Activated CD8-positive, alpha-beta memory T cell treated with anti-CD3 and anti-CD28 coated beads for 24 hours (primary cell): ENCODE measurements at places on chromosomes 2 and 18.

GRCh38 chr2:33433279-33434235, 42.9 kb upstream of the RASGRP3 start:
- DNase-seq, result no peak

DNA sequence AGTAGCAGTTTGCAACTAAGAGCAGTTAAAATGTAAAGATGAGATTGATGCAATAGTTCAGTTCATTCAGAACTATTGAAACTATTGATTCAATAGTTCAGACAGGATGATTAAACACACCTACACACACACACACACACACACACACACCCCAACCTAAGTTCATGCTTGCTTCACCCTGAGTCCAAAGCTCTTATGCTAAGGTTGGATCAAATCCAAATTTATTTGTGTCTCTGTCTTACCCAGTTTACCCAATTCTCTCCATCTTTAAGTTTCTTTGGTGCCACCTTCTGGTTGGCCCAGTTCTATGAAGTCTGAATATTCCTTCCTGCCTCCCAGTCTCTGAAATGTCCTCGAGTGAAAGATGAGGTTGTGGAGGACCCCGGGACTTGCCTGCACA, 5.1 kb downstream of the SERPINB8 start:
- DNase-seq, result no peak

- DNase-seq, result no peak
Measured at GRCh38 chr2:85410584-85411404, 628 bp upstream of the CAPG start.

DNA sequence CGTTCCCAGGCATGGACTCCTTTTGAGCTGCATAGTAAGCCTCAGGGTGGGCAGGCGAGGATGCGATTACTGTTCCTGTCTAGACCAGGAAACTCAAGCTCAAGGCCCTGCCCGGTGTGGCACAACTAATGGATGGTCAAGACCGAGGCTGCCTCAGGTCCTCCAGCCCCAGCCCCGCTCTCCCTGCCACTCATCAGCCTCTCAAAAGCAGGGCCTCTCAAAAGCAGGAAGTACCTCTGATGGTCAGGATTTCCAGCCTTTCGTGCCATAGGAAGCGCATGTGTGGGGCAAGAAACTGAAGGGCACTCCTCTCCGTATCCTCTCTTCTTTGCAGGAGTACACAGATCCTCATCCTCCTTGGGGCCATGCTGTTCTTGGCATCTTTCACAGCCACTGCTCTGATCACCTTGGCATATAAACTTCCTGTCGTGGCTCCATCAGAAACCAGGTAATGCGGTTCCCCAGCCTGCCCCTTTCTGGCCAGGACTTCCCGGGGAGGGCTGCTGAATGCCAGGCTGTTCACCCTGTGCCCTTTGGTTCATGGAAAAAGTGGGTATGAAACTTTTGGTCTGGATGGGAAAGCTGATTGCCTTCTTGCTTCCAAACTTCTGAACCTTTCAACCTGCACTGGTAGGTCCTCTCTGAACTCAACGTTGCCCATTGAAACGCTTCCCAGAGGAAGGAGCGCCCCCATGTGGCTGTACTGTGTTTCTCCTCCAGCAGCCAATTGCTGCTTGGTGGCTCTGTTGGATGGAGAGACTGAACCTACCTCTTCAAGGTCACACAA, 82.8 kb upstream of the SEC11C start:
- DNase-seq, result peak; percentile 70

- DNase-seq, result no peak
Measured at GRCh38 chr2:101256316-101256715, 3.6 kb downstream of the CNOT11 start.

GRCh38 chr2:129061069-129061768, 742.6 kb upstream of the HS6ST1 start:
- no peak for DNase-seq

DNA sequence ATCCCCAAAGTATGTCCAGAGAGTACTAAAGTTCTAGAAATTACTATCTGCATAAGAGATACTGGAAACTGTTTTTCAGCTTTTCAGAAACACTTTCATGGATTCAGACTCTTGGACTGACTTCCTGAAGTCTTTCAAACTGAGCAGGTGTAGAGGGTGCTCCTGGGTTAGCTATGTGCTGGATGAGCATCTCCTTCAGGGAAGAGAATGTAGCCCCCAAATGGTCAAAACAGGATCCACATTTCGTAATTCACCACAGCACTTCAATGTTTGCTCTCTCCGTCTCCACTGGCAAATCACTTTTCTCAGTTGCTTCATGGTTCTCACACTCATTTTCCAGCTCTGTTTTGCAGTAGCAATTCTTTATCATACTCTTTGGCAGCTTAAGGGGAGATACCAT, 23.2 kb upstream of the SATB2 start:
- no peak for DNase-seq

DNA sequence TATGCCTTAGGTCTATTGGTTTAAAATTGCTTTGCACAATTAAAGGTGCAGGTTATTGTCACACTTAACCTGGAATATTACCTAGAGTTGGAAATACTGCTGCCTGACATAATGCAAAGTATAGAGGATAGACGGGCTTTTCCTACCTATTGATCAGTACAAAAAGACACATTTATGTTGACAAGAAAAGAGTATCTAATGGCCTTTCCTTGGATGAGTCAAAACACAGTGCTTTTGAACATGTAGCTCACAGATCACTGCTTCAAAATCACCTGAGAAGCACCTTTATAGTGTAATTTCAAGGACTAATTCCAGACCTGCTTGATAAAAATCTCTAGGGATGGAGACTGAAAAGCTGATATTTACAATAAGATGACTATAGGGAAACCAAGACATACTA, 262.8 kb downstream of the DCC start:
- no peak for DNase-seq

- DNase-seq, result no peak
Measured at GRCh38 chr18:13872373-13872772, 43.0 kb downstream of the MC2R start.

DNA sequence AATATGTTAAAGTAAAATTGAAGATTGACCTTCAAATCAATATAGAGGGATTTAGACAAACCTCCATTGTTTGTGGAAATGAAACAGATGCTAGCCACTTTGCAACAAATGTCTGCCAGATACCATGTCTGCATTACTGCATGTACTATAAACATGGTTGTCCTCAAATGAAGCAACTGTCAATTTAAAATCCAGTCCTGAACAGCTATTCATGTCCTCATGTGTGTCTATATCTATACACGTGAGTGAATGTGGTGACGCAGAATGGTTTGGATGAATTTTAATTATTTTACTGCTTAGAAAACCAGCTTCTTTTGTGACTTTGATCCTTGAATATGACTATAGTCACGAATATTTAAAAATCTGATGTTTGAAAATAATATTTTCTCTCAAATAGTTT, 71.5 kb downstream of the NYAP2 start:
- no peak for DNase-seq

- no peak for DNase-seq
Measured at GRCh38 chr2:67652679-67653078, 255.5 kb downstream of the ETAA1 start.

DNA sequence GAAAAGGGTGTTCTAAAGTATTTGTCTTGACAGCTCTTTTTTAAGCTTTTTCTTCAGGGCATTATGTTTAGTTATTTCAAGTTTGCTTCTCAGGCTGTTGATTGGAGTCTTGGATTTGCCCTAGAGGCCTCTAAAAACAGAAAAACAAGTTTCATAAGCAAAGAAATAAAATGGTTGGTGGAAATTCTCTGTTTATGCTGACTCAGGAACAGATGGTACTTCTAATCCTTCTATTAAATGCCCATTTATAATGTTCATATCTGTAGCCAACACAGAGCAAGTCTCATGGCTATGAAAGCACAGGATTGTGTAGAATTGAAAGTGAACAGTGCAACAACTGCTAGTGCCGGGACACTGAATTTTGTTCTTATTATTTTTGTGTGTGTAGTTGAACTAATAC, 60.4 kb downstream of the KCNJ3 start:
- no peak for DNase-seq

DNA sequence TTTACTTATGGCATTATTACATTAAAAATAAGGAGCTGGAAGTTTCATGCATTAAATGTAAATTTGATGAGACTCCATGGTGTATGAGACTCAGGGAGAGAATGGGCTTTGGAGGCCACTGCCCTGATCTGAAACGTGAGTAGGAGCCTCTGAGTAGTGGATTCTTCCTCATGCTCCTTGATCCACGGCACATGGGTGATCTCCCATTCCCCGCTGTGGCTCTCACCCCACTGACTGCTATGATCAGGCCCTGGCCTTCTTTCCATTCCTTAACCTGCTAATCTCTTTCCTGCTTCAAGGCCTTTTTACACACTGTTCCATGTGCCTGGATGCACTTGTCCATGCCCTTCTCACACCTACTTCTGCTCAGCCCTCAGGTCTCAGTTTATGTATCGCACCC, 68.4 kb downstream of the SMAD7 start:
- DNase-seq, result no peak

- DNase-seq, result no peak
Measured at GRCh38 chr2:234410526-234410925, 86.4 kb downstream of the ARL4C start.

- DNase-seq, result peak; percentile 70
Measured at GRCh38 chr2:200765139-200765951, 46.4 kb upstream of the BZW1 start.

DNA sequence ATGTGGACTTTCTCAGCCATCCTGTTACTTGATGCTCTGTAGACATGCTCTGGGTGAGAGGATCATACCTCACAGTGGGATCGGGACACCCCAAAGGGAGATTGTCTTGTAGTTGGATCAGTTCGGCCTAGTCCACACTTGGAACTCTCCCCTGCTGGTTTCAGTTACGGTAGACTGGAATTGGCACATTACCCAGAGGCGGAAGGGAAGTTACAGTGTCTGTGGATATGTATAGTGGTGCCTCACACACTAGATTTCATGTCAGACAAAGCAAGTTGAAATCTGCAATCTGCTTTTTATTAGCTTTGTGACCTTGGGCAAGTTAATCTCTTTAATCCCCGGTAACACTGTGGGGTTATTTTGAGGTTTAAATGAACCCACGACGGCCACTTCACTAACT, 16.2 kb upstream of the CTAGE1 start:
- DNase-seq, result no peak

- DNase-seq, result no peak
Measured at GRCh38 chr2:25354116-25354515, 12.4 kb upstream of the DNMT3A start.

DNA sequence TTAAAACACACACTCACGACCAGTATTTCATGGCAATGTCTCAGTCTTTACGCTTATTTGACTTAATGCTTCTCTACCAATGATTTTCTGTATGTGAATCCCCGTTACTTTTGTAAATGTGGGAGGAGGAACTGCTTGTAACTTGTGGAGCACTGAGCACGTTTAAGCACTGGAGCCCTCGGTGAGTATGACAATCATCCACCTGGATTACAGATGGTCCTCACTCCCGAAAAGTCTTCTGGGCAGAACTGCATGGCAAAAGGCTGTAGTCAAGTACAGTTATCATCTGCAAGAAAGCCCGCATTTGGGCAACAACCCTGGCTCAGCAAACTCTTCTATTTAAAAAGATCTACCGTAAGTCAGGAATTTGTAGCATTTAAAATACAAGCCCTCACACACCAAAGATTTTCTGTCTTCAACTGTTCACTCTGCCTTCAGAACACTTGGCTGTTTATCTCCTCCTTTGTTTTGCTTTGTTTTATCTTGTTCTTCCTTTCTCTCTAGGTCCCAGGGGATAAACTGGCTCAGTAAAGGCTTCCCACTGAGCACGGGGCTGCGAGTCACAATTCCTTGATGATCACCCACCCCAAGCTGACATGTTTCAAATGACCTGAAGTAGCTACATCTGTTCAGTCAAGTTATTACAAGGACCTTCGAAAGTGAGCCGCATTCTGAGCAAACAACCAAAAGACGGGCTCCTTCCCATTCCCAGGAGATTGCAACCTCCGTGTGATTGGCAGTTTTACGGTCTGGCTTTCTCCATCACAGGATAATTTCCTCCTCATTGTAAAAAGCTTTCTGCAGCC, 102.2 kb downstream of the DLGAP1 start:
- DNase-seq, result no peak

DNA sequence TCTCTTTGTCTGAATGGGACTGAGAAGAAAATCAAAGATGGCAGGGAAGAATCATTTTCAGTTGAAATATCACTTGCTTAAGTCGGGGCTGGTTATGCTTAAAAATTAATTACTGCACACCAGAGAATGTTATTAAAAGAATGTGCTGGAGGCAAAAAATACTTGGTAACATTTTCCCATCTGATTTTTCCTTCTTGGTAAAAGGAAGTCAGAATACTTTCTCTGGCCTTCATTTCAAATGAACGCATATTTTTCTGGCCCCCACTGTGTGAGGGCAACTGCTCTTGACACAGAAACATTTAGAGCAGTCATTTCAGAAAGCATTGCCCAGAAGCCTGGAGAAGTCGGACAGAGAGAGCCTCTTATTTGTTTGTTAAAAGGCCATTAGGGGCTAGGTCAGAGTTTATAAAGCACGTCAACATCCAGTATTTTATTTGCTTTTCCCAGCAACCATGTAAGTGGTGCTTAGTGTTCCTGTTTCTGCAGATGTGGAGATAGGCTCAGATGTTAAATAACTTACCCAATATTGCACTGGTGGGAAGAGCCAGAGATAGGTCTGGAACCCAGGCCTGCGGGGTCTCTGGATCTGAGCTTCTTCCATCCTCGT, 32.9 kb upstream of the LYPD6B start:
- DNase-seq, result no peak

- no peak for DNase-seq
Measured at GRCh38 chr18:74182335-74182734, 34.0 kb downstream of the TIMM21 start.

GRCh38 chr2:26184555-26185303, 11.8 kb downstream of the GAREM2 start:
- peak; percentile 91 for DNase-seq

DNA sequence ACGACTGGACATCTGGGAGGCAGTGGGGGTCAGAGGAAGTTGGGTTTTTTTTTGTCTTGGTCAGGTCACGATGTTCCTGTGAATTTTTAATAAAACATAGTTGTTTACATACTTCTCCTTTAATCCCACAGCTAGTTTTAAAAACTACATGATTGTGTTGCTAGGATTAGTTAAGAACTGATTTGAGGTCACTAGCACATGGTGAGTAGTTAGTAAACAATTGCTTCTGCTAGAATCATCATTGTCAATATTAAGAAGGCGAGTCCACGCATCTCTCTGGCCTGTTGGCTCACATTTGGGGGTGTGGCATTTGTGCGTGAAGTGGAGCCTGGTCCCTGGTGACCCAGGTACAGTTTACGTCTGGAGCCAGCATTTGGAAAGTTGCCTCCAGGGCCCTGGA, 59.4 kb downstream of the AGAP1 start:
- no peak for DNase-seq

DNA sequence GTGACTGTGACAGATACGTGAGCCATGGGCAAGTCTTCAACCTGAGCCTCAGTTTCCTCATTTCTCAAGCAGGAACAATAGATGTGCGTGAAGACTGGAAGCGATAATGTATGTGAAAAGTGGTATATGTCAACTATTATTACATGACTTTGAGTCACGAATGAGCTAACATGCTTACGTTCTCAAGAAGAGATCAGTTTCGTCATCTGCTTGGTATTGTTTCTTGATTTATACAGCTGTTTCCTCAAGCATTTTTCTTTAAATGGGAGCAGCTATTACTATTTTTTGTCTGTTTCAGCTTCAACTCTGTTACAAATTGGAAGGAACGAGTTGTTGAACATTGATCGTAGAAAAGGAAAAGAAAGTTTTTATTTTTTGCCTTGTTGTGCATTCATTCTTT, 48.5 kb upstream of the THOC1 start:
- no peak for DNase-seq
